Activated naive CD8-positive, alpha-beta T cell treated with anti-CD3 and anti-CD28 coated beads, Interleukin-2, amount 50 U/mL, for 24 hours (primary cell): ENCODE measurements at places on chromosomes 2 and 18.

GRCh38 chr2:159201360-159202063, 85.0 kb downstream of the WDSUB1 start:
- DNase-seq, result peak; percentile 9

- DNase-seq, result no peak
These were observed 416.8 kb upstream of the MYT1L start for GRCh38 chr2:2747797-2748301.

DNA sequence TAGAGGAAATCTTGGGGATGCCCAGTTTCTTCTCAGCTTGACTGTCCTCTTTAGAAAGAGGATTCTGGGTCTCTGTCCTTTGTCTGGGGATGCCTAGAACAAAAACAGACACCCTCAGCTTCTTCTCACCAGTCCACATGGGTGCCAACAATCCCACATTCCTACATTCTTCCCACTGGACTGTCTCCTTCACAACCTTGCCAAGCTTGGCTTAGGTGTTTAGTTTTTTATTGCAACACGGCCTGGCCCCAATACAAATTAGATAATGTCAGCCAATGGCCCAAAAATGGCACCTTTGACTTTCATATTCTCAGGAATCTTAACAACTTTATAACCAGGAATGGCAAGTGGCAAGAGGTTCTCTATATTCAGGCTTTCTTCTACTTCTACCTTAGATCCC, 273.0 kb downstream of the RNF152 start:
- DNase-seq, result no peak

GRCh38 chr2:240161087-240161750, 20.8 kb upstream of the OTOS start:
- no peak for DNase-seq

DNA sequence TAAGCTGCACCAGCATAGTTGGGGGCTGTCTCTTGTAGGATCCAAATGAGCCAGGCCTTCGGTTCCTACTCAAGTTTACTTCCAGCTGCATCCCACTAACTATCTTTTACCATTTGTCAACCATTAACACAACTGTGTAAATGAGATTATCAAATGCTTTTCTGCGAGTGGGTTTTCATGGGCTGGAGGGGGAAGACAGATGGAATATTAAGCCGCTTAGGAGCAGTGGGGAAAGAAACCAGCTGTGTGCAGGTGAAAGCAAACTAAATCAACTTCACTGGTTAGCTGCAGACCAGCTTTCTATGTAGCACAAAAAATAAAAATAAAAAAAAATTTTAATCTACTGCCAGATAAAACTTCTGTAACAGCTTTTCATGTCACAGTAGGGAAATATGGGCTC, 307.3 kb upstream of the FBXO11 start:
- DNase-seq, result no peak

- no peak for DNase-seq
These were observed 77.2 kb downstream of the MDH1 start for GRCh38 chr2:63665846-63666475.

DNA sequence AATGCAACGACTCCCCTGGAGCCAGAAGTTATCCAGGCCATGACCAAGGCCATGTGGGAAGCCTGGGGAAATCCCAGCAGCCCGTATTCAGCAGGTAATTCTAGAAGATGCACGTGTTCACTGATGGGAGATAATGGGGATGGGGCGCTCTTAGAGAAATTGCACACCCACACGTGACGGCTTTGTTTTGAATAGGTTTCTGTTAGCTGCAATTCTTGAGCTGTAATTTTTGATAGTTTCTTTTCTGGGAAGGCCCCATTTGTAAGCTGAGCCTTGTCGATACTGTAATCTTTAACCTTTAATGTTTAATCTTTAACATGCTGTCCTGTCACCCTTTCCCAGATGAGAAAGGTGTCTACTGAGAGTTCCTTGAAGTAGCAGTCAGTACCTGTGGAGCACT, 3.6 kb downstream of the SCLY start:
- no peak for DNase-seq

DNA sequence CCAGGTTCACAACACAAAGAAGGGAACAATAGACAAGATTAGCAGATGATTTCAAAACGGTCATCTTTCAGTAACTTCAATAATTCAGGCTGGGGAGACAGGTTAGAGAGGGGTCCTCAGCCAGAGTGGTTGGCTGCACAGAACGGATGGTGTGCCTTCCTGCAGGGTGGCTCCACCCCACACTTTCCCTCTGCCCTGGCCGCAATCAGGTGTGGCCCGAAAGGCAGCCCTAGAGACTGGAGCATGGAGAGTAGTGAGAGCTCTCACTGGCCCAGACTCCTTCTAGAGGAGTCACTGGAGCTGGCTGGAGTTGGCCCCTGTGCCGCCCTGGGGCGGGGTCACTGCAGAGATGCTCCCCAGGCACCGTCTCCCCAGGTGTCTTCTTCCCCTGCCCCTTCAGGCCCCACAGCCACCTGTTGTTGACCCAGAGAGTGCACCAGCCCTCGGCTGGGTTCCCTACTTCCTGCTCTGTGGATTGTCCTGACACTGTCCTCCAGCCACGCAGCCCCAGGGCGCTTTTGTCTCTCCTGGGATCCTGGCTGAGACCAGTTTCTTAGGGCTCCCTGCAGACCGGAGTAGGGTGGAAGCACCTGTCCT, 126.8 kb downstream of the PXDN start:
- no peak for DNase-seq
